ENCODE measurements at places on chromosomes 16 and 17. TPM values are rescaled to one million over a fixed set of nuclear protein-coding genes. Genes with fewer than 3 reads are reported as not detected.

DNA sequence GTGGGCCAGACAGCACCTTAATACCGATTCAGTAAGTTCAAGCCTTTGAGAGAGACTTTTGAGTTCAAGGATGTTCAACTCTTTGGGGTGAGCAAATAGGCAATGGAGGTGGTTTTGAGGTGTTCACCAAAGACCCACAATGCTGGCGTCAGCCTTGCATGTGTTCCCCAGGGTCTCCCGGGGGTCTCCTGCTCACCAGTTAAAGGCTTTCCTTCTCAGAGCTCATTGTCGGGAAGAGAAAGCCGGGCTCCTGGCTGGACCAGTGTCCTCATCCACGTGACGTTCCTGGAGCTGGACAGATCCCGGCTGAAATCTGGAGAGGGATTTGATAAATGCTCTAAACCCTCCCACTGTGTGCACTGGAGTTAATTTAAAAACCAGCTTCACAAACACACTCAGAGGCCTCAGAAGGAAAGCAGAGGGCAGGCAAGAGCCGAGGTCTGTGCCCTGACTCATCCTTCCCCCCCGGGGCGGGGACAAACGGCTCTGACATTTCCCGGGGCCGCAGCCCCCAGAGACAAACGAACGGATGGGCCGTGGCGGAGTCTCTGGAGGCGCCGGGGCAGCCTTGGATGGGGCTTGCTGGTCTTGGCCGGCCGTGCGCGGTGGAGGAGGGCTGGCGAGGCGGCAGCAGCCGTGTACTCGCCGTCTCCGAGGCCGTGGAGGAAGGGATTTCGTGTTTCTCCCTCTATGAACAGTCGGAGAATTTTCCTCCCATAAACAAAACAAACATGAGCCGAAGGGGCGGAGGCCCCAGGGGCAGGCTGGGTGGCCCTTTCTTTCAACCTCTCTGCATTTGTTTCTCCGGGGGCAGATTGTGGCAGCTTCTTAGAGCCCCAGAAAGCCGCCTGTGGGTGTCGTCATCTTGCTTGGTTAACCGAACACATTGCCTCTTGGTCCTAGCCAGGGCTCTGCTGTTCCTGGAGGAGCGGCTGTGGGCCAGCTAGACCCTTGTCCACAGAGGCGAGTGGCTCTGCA lies 94.2 kb downstream of the NTN1 start:
- no peak for DNase-seq

DNA sequence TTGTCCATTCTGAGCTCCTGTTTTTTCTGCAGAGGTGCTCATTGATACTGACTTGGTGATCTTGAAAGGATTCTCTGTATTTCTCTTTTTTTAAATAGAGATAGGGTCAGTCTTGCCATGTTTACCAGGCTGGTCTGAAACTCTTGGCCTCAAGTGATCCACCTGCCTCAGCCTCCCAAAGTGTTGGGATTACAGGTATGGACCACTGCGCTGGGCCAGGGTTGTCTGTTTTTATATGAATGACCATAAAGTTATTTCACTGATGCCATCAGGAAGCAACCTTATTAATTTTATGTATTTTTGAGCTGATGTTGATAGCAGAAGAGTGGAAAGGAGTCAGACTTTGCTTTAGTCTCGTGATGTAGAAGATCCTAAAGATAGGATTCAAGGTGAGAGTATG lies 35.7 kb upstream of the METTL9 start:
- no peak for DNase-seq

GRCh38 chr16:27816561-27816960 lies 247.0 kb downstream of the GSG1L start:
- DNase-seq = no peak

The C16orf89 gene
- total RNA-seq = not detected

The SLC9A5 gene
- 6.1 TPM for total RNA-seq

The RUNDC3A gene
- total RNA-seq = 1.5 TPM

The EPN3 gene
- not detected for total RNA-seq

The PIRT gene
- total RNA-seq = not detected
